ENCODE measurements at places on chromosomes 1 and 21. TPM values are rescaled to one million over a fixed set of nuclear protein-coding genes. Genes with fewer than 3 reads are reported as not detected.

The CSRP1 gene
- 5,892 TPM for total RNA-seq

The PPIAL4G gene
- total RNA-seq, result not detected

The CELA2B gene
- total RNA-seq, result not detected

The NUP210L gene
- total RNA-seq, result not detected

The LCA5L gene
- 2.4 TPM for total RNA-seq

The S100A14 gene
- not detected for total RNA-seq

The SPATA1 gene
- total RNA-seq, result 0.19 TPM

The SLC5A9 gene
- not detected for total RNA-seq

Data from esophagus muscularis mucosa (tissue), 4 donors.